Retinal pigment epithelial cell (primary cell): ENCODE measurements at places on chromosomes 5 and 9.

DNA sequence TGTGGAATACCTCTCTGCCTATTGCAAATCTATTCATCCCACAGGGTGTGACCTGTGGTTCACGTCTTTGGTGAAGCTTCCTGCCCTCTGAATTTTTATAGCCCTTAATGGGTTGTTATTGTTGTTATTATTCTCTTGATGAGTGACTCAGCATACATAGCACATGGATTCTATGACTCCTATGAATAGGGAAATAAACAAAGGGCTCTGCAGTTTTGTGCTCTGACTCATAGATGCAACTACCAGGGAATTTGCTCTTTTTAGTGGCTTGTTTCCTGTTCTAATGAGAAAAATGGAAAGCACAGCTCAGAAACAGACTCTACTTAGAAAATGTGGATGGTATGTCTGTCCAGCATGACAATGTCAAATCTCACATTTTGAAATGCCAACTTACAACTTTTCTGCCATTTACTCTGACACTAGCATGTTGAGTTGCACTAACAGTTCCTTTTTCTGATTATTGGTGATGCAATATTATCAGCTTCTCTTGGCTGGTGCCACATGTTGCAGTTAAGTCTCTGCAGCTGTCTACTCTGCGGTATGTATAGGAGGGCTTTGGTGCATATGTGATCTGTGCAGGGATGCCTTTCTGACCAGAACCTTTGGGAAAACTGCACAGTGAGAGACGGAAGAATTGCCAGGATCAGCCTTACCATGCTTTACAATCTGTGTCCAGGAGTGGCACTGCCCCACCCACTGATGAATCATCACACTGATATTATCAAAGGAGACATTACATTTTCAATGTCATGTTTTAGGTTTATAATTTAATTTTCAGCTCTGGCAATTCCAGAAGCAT, 996.4 kb upstream of the WWC1 start:
- peak; percentile 87 for DNase-seq

DNA sequence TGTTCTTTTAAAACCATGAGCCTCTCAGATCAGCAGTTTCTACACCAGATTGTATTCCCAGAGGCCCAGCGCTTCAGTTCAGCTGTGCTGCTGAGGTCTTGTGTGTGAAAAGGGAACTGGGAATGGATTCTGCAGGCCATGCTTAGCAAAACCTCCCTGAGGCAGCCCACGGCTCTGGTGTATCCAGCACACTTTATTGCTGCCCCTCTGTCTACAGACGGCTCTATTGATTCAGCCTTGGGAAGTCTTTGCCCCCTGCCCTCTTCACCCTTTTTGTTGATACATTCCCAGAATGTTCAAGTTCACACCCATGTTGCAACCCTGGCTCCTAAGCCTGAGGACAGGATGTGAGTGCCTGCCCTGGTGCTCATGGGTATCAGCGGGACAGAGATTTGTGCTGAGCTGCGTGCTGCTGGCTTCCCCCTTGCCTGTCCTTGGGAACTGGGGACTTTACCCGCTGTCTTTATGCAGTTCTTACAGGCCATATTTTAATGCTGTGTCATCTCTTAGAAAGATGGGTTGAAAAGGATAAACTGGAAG, 37.3 kb downstream of the ARHGAP26 start:
- no peak for DNase-seq

DNA sequence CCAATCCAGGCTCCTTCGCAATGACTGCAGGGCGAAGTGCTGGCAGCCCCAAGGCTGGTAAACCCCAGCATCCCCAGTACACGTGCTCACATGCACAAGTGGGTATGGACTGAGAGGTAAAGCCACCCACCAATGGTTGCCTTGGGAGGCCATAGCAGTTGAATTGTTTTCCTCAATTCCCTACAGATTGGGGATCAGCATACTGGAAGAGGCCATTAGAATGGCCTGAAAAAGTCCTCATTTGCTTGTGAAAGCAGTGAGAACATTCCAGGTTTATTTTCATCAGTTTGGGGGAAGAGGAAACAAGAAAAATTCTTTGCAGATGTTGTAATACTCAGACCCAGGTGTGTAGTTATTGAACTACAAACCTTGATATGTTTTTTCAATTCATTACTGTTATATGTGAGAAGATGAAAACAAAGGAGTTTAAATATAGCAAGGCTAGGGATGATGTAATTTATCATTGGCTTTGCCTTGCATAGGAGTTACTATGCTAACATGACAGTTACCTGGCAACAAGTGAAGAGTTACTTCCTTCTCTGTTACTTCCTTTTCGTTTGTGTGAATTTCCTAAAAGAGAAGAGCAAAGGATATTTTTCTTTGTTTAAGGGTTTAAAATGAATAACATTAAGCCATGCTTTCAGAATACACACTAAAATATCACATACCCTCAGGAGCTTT, 36.4 kb downstream of the MTMR12 start:
- no peak for DNase-seq

- no peak for DNase-seq
These were observed 29.8 kb downstream of the PHF2 start for GRCh38 chr9:93606187-93606586.

- DNase-seq, result no peak
These were observed 187.1 kb upstream of the GRIN3A start for GRCh38 chr9:101925498-101925897.

DNA sequence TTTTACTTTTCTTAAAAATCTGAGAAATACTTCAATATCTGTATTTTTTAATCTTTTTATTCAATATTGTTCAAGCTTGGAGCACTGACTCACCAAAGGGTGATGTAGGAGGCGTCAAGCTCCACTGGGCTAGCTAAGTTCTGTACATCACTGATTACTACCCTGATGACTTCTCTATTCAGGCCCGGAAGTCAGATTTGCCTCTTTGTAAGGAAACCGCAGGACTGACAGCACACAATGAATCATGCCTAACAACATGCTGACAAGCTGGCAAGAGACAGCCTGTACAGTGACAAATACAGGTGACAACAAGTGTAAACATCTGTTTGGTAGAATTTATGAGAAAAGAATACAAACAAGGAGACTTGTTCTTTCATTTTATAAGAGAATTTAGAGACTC, 627.9 kb upstream of the RORB start:
- peak; percentile 44 for DNase-seq

DNA sequence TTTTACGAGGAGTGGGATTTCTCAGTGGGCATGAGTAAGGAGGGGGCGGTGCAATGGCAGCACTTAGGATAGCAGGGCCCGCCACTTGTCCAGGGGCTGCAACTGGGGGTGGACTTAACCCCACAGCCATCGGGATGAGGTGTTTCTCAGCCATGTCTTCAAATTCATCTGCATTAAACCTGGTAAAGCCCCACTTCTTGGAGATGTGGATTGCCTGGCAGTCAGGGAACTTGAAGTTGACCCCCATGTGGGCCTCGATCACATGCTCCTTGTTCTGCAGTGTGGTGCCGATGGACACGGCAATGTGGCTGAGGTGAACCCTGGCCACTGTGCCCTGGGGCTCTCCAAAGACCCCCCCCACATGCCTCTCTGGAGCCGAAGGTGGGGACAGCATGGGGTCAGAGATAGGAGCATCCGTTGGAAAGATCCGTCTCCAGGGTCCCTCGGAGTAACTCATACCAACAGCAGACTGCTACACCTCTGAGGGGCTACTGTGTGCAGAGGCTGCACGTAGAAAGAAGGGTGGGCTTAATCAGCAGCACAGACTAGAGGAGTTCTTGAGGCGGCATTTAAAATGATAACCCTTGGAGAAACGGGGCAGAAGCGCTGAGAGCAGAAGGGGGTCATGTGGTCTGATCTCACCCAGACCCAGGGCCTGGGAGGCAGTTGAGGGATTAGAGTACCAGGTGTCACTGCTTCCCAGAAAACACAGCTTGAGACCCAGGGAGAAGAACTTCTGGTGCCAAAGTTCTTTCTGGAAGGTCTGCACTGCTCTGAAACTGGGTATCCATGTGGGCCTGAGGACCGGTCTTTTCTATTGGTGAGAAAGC, 141.4 kb downstream of the MTX3 start:
- DNase-seq, result no peak

GRCh38 chr9:132008184-132008803, 71.4 kb downstream of the MED27 start:
- DNase-seq, result peak; percentile 30

DNA sequence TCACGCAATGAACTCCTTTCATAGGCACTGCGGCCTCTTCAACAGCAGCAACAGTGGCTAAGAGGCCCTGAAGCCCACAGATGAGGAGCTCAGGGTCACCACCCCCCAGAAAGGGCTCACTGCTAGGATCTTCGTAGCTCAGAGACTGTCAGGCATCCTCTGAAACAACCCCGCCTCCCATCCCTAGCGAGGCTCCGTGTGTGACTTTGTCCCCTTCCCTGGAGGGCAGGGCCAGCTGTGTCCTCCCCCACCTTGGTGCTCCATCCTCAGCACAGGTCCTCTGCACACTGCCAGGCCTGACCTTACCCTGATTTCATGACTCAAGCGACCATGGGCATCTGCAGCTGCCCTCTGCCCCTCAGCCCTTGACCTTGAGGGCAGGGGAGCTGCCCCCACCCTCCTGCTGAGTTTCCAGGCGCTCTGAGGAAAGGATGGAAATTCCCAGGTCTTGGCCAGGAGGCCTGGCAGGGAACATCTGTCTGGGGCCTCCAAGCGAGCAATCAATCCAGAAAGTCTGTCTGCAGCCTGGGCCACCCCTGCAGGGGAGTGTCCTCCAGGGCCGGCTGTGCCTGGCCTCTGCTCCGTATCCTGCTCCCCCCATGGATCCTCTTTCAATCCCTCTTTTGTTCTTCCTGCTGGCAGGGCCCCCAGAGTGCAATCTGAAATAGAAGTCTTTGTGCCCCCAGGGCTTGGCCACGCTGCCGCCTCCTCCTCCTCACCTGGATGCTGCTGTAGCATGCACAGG, 6.8 kb upstream of the IRX4 start:
- DNase-seq, result no peak

GRCh38 chr5:57499262-57500050, 16.8 kb upstream of the ACTBL2 start:
- no peak for DNase-seq

GRCh38 chr5:56190497-56190896, 42.6 kb downstream of the ANKRD55 start:
- no peak for DNase-seq

DNA sequence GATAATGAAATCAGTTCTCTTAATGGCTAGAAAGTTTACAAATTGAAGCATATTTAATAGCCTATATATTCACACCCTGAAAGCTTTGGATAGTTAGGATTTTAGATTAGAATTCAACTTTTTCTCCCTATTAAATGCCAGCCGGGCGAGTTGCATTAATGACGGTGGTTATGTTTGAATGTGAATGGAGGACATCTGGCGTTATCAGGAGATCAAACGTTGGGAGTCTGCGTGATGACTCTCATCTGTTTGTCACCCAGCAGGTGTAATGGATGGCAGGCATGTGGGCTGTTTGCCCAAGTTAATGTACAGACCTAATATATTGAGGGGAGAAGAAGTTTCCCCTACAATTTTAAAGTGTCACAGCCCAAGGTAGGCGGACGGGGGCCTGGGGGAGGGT, 1227.7 kb upstream of the WWC1 start:
- DNase-seq, result no peak

- no peak for DNase-seq
These were observed 26.0 kb upstream of the OLFM1 start for GRCh38 chr9:135061441-135061840.

DNA sequence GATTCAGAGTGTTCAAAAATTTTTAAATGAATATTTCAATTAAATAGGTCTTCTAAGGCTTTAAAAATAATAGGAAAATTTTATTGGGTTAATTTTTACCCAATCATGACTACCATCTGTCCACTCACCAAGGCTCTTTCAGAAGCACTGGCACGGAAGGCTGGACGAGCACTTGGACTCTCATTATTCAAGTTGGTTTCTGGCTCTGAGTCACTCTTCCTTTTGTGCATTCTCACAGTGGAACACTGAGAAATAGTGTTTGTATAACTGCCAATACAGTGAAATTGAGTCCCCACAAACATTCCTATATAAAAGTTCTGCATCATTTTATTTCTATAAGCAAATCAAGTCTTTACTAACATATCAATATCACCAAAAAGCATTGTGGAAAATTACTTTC, 1149.0 kb downstream of the EFNA5 start:
- DNase-seq, result no peak

- DNase-seq, result no peak
These were observed 71.7 kb downstream of the SUSD1 start for GRCh38 chr9:112103405-112103804.

DNA sequence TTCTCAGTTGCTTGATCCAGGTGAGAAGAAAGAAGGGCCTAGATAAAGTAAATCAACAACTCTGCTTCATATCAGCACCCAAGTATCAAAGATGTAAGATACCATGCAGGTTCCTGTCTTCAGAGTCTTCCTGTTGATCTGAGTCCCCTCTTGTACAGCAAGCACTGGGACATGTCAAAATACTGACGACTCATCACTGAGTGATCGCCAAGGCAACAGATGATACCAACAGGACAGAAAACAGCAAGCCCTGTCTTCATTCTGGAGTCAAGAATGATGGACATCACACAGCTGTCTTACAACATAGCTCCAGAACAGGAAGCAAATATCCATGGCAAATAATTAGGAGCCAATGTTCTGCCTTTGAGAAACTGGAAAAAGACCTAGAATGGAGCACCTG, 83.7 kb downstream of the TARS1 start:
- no peak for DNase-seq

DNA sequence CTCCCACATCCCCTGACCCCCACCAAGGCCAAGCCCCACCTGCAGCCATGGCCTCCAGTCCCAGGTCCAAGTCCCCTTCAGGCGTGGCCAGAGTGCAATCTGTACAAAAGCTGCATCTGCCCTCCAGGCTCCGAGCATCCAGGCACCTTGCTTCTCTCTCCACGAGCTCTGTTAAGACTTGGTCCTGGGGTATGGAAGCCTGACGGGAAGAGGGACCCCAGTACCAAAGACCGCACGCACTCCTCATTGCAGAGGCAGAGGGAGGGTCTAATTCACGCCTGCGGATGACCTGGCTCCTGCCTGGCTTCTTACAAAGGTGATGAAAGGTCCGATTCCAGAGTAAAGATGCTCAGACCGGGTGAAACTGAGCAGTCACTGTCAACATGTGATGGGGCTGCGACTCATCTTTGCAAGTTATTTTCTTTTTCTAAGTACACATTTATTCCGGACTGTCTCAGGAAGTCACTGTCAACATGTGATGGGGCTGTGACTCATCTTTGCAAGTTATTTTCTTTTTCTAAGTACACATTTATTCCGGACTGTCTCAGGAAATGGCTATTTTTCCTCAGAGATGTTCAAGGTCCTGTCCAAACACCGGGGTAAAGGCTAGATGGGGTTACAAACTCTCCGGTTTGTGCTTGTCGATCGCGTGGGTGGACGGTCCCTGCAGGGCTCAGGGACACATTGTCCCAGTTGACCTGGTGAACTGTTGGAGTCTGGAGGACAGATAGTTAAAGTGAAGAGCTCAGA, 252.0 kb upstream of the IRX4 start:
- DNase-seq, result no peak
